ENCODE measurements at places on chromosomes 2 and 18.

GRCh38 chr18:35827275-35827902 is 145.1 kb upstream of the RMP24 start:
- no peak for DNase-seq

DNA sequence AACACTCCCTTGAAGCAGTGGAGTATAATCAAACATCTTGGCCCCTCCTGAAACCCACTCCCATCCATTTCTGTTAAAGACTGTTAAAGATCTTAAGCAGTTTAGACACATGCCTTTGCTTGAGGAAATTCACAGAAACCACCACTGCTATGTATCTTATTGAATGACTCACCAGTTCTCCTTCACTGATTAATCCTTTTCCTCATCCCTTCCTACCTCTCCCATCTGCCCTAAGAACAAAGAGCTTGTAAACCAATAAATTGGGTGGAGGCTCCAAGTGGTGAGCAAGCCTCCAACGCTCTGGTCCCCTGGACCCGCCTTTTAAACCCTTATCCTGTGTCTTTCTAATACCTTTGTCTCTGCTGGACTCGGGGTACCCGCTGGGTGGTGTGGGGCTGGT is 746.1 kb downstream of the LRP1B start:
- DNase-seq, result no peak

DNA sequence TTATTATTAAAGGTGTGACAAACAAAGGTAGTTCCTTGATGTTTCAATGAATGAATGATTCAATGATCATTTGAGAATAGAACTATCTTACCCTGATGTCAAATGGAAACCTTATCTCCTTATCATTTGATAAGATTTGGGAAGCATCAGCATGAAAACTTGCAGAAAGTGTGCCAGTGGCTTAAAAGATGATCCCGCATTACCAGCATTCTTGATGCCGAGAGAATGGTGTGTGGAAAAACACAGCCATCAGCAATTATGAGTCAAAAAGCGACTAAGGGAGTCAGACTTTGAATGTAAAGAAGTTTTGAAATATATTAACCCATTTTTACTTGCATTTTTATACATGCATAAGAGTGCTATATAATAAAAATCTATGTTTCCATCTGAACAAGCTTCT is 93.7 kb downstream of the MAIP1 start:
- DNase-seq, result no peak

- DNase-seq, result no peak
Observed at GRCh38 chr2:203830304-203831055, 37.1 kb upstream of the CTLA4 start.

GRCh38 chr2:127859712-127860085 is 1.7 kb upstream of the POLR2D start:
- DNase-seq, result peak; percentile 89

- DNase-seq, result no peak
Observed at GRCh38 chr2:27324720-27325119, 1.8 kb upstream of the MPV17 start.
